Stimulated activated CD4-positive, alpha-beta T cell treated with anti-CD3 and anti-CD28 coated beads, Interleukin-1b, Interleukin-23, amount 100 ng/mL, for 1 hour (primary cell): ENCODE measurements at places on chromosomes 7 and 10.

GRCh38 chr7:121352323-121352722 is 23.5 kb downstream of the WNT16 start:
- DNase-seq = no peak

DNA sequence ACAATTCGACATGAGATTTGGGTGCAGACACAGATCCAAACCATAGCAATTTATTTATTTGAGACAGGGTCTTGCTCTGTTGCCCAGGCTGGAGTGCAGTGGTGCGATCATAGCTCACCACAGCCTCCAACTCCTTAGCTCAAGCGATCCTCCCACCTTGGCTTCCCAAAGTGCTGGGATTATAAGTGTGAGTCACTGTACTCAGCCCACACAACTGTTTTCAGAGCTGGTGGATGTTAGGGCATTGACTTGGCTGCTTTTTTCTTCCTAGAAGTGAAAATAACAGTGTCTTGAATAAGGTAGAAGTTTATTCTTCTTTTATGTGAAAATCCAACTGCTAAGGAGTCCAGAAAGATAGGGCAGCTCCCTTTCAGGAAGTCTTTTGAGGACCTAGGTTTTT is 132.1 kb downstream of the CCDC3 start:
- no peak for DNase-seq

DNA sequence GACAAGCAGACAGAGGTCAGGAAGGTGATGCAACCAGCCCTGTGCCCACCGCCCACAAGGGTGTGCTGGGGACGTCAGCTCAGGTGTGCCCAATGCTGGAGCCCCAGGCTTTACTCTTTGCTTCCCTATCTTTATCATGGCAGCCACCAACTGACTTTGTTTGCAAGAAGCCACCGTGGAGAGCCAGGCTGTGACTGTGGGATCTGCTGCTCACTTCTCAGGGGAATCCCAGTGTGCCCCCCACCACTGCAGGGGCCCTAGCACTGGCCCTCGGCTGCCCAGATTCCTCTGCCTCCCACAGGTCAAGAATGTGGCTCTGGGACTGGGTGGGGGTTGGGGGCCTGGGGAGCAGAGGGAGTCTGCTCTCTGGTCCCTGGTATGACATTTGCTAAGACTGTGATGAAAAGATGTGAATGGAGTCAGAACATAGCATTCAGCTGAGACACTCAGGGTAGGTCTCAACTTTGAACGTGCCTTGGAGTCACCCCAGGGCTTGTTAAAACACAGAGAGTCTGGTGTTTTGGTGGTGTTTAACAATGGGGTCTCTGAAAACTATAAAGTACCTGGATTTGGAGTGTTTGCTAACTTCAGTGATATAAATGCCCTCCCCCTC is 47.3 kb downstream of the ARHGAP22 start:
- no peak for DNase-seq

GRCh38 chr7:136023134-136023869 is 46.1 kb upstream of the MTPN start:
- DNase-seq = no peak

- no peak for DNase-seq
Observed at GRCh38 chr10:76624470-76624869, 1013.1 kb downstream of the KCNMA1 start.

DNA sequence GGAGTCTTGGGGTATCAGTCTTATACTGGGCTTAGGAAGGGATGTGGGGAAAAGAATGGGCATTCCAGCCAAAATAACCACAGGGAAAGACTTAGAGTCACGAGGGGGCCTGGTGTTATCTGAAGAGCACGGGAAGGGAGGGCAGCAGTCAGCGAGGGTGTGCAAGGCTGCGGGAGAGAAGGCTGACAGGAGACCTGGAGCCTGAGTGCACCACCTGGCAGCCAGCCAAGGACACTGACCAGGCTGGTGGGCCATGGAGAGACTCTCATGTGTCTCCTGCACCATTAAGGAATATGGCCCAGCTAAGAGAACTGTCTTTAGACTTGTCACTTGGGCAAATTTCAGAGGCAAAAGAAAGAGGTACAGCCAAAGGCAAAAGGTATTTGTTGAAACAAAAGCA is 69.6 kb downstream of the PKD1L1 start:
- DNase-seq = no peak

DNA sequence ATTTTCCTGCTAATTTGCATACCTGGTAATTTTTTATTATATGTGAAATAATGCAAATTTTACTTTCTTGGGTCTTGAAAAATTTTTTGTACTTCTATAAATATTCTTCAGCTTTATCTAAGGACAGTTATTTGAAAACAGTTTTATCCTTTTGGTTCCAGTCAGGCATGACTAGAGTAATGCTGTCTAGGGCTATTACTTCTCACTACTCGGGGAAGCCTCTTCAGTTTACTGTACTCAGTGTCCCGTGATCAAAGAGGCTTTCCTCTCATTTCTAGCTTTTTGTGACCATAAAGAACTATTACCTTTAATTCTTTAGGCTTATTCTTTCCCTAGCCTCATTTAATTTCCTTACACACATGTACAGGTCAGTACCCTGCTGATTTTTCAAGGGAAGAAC is 153.8 kb upstream of the HDAC9 start:
- no peak for DNase-seq

DNA sequence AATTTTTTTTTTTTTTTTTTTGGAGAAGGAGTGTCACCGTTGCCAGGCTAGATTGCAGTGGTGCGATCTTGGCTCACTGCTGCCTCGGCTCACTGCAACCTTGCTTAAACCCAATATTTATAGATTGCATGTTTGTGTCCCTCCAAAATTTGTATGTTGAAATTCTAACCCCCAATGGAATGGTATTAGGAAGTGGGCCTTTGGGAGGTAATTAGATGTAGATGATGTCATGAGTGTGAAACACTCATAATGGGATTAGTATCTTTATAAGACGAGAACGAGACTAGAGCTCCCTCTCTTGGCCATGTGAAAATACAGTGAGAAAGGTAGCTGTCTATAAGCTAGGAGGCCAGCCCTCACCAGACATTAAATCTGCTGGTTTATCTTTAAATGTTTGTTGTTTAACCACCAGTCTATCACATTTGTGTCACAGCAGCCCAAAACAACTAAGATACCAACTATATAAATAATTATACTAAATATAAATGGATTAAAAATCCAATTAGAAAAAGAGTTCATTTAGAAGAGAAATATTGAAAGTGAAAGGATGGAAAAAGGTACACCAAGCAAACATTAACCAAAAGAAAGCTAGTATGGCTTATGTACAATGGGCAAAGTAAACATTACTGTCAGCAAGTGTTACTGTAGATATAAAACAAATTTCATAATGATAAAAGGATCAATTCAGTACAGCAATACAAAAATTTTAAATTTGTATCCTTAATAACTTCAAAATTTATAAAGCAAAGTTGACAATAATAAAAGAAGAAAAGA is 9.3 kb downstream of the TCAF1 start:
- DNase-seq = no peak

GRCh38 chr10:74056050-74056818 is 58.3 kb downstream of the VCL start:
- no peak for DNase-seq

GRCh38 chr7:130446259-130446658 is 5.4 kb upstream of the CEP41 start:
- DNase-seq = no peak

DNA sequence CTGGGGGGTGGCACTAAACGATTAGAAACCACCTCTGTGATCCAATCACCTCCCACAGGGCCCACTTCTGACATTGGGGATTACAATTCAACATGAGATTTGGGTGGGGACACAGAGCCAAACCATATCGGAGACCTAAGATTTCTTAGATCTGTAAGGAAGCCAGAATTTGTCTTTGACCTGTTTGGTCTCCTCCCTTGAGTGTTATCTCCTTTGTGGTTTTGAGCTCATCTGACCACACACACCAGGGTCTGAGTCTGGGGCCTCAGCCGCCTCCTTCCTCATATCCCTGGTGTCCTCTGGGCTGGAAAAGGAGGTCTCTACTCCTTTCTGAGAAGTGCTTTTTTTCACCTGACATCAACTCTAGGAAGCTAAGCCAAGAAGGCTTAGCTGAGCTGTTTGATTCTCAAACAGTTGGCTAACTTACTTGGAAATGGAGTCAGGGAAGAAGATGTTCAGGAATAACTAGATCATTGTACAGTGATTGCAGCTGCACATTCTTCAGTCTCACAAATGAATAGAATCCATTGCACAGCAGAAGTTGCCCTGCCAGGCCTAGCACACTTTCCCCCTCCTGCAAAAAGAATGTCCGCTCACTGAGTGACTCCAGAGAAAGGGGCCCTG is 167.4 kb downstream of the ARHGAP21 start:
- DNase-seq = no peak

DNA sequence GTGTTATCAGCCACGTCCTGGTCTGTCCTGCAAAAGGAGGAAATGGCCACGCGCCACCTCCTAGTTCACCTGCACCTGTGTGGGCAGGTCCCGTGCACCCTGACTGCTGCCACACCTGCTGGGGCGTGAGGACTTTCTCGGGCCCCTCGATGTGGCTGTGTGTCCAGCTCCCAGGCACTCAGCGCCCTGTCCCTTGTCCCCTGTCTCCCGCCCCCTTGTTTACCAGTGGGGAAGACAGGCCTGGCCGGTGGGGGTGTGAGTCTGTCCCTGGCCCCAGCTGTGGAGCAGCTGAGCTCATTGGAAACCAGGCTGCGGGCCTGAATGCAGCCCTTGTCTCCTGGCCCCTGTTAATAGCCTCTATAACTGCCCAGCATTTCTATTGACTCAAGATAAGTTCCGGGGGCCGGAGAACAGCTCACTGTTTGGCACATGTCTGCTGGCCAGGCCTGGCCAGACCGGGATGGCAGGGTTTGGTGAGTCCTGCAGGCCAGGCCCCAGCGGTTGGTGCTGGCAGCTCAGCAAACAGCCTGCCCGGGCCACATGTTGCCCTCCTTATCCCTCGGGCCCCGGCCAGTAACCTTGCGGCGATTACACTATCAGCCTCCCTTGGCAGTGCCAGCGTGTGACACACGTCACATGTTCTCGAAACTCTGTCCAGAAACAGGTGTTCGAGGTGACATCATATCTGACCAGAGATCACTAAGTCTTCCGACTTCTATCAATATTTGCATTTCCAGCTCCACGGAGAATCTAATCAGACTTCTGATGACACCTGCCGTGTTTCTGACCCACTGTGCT is 52.1 kb downstream of the FOXL3 start:
- DNase-seq = no peak

GRCh38 chr10:106216085-106216484 is 948.4 kb downstream of the SORCS1 start:
- DNase-seq = no peak

- no peak for DNase-seq
Observed at GRCh38 chr10:106384496-106384895, 780.0 kb downstream of the SORCS1 start.

GRCh38 chr10:87863053-87863943 is at the start of the genes KLLN and PTEN:
Gene KLLN, minus strand, starts transcription at chr10:87863533. Its CDS starts 1,046 bp downstream, at chr10:87862487.
Gene PTEN, plus strand, starts transcription at chr10:87863625. Its CDS starts 845 bp downstream, at chr10:87864470.
- DNase-seq = peak; percentile 62

GRCh38 chr10:52357971-52358370 is 43.9 kb downstream of the DKK1 start:
- DNase-seq = no peak

GRCh38 chr7:24728503-24729364 is 28.5 kb downstream of the GSDME start:
- no peak for DNase-seq

DNA sequence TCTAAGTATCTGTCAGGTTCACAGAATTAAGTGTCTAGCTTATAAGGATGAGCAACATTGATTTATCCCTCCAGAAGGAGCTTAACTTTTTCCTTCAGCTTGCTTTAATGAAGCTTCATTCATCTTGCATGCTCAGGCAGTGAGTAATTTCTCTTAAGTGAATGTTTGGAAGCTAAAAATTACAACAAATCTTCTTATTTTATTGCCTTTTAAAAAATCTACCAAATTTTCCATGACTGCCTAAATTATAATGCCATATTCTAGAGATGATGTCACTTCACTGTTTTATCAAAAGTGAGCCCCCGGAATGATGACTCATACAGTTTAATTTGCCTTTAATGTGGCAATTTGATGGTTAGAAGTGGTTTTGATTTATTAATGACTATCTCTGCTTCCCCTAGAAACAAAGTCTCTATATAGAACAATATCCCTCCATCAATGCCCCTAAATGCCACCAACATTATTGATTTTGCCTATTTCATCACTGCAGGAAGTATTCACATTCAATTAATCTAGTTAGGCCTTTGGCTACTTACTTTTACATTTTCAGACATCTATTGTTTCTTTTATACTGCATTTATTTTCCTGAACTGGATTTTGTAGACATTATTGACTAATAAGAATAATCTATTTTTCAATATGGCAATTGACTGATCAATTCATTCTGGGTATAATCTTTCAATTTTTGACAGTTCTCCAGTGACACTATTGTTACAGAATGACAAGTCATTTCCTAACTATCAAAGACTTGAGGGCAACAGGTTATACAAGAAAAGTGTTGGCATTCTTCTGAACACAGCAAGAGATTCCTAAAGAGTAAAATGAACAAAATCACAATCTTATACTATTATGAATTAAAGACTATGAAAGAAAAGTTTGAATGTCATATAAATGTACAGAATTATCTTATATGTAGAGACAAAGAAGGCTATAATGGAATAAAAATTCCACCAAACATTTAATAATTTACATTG is 139.3 kb upstream of the ODAD2 start:
- DNase-seq = no peak

GRCh38 chr7:137443616-137444015 is 100.1 kb upstream of the PTN start:
- no peak for DNase-seq
